ENCODE measurements at places on chromosomes 3 and 15. TPM values are rescaled to one million over a fixed set of nuclear protein-coding genes. Genes with fewer than 3 reads are reported as not detected.

- no peak for DNase-seq
Observed at GRCh38 chr3:15794842-15795650, 2.7 kb downstream of the ANKRD28 start.

SLC28A2 gene
- not detected for total RNA-seq

ATP13A5 gene
- total RNA-seq = not detected

GRCh38 chr3:184666442-184666841, 45.4 kb downstream of the MAGEF1 start:
- DNase-seq = no peak

Measured in H1 (cell line).